ENCODE measurements at places on chromosomes 16 and 17.

- no peak for DNase-seq
- no peaks in the 10 kb centered on the region for H3K36me3 ChIP-seq
- H3K4me1 ChIP-seq = no peaks in the 10 kb centered on the region
- H3K4me3 ChIP-seq = no peak overlapping the region
- H3K27me3 ChIP-seq = no peaks in the 10 kb centered on the region
These were observed 134.4 kb downstream of the CYLD start for GRCh38 chr16:50876263-50876662.

- no peaks in the 10 kb centered on the region for H3K36me3 ChIP-seq
- H3K27me3 ChIP-seq = no peaks in the 10 kb centered on the region
- H3K4me1 ChIP-seq = no peaks in the 10 kb centered on the region
- DNase-seq = no peak
These were observed 175.7 kb downstream of the KCNJ2 start for GRCh38 chr17:70345061-70345460.

DNA sequence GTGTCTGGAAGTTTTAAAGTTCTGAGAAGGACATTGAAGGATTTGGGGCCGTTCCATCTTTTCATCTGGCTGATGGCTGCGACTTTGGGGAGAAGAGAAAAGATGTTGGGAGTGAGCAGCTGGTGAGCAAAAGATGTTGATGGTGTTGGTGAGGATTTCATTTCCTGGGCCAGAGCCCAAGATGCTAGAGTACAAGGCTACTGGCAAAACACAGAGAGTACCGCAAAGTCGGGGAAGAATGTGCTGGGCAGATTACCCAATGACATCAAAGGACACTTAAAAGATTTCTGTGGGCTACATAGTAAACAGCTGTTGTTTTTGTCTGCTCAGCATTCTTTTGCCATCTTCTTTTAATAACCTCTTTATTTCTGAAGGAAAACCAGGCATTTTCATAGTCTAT, 49.4 kb upstream of the GAS7 start:
- no peak for DNase-seq
- H3K4me3 ChIP-seq = no peak overlapping the region
- H3K36me3 ChIP-seq = no peaks in the 10 kb centered on the region
- H3K27me3 ChIP-seq = no peaks in the 10 kb centered on the region
- no peak overlapping the region for H3K27ac ChIP-seq

DNA sequence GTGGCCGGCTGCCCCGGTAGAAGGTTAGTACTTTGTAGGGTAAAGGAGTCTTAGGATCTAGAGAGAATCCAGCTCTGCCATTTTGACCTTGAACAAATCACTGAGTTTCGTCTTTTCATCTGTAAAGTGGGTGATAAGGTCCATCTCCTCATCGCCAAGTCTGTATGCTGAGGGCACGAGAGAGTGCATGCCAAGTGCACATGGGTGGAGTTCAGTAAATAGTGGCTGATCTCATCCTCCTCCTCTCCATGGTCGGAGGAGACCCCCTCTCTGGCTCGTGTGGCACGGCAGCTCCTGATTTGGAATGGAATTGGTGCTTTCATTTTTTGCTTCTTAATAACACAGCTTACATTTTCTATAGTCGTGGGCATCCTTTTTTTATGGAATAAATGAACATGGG, 30.7 kb downstream of the MYH3 start:
- no peaks in the 10 kb centered on the region for H3K4me1 ChIP-seq
- H3K4me3 ChIP-seq = no peak overlapping the region
- DNase-seq = no peak
- H3K27me3 ChIP-seq = no peaks in the 10 kb centered on the region
